Foreskin fibroblast (primary cell): ENCODE measurements at places on chromosomes 12 and 14.

DNA sequence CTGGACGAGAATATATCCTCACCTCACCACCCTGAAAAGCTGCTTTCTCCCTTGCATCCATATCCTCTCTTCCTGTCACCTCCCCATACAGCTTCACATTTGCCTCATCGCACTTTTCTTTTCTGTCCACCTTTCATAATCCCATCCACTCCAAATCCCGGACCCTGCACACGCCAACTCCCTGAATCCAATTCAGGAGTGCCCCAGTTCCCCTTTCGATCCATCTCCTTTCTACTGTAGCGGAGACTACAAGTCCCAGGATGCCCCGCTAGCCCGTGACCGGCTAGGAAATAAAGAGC lies 2.5 kb downstream of the TMEM253 start:
- no peak for DNase-seq

DNA sequence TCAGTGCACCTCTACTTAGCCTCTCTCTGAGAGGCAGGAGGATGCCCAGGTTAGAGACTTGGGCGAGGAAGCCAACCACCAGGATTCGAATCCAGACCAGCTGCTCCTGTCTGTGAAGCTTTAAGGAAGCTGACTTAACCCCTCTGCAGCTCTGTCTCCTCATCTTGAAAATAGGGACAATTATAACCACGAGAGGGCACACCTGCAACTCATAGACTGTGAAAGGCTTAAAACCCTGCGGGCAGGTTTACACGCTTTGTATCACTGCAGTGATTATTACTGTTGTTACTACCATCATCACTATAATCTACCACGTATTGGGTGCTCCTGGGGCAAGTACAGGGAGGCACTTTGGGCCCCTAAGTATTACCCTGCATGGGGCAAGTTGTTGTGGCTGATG lies 379.8 kb downstream of the VRK1 start:
- DNase-seq, result no peak

- no peak for DNase-seq
These were observed 1552.4 kb upstream of the FLRT2 start for GRCh38 chr14:83977583-83977982.

DNA sequence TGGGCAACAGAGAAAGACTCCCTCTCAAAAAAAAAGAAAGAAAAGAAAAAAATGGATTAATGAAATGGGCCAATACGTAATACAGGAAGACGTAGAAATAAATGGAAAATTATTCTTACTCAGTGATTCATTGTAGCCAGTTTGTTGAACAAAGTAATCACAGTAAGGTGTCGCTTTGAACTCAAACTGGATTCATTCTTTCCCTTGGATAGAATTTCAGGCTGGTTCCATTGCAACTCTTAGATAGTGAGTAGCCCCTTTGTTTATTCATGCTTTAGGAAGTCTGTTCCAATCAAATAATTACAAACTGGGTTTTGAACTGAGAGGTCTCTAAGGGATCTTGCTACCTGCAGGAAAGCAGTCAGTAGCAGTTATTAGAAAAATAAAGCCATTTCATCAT lies 42.3 kb upstream of the PAPOLA start:
- no peak for DNase-seq

- DNase-seq, result no peak
These were observed 116.9 kb downstream of the SCFD1 start for GRCh38 chr14:30738978-30739377.

GRCh38 chr12:30827101-30828066 lies 72.6 kb upstream of the CAPRIN2 start:
- no peak for DNase-seq
